Adipocyte (in vitro differentiated cells): ENCODE measurements at places on chromosomes 1 and 21.

GRCh38 chr1:30901798-30902581, 6.6 kb downstream of the SDC3 start:
- DNase-seq = no peak

- no peak for DNase-seq
Measured at GRCh38 chr1:167507719-167508118, 10.6 kb downstream of the CD247 start.

- DNase-seq = no peak
Measured at GRCh38 chr1:168295411-168296114, 14.9 kb downstream of the TBX19 start.

GRCh38 chr1:104745875-104746274, 996.2 kb downstream of the AMY1C start:
- no peak for DNase-seq

- no peak for DNase-seq
Measured at GRCh38 chr1:98021126-98021525, 100.3 kb upstream of the DPYD start.

GRCh38 chr1:1796466-1796865, 18.2 kb upstream of the NADK start:
- no peak for DNase-seq

DNA sequence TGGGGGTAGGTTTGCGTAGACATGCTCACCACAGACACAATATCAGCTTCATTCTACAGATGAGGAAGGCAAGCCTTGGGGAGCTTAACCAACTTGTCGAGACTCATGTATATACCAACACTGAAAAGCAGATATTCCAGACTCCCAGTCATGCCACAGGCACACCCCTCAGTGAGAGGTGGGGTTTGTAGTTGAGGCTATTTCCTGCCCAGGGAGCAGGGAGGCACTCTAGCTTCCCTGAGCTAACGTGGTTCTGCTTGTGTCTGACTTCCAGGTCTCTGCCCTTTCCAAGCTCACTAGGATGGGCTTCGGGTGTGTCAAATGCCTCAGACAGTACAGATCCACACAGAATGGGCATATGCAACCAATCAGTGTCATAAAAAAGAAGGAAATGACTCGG, 122.3 kb upstream of the RUNX1 start:
- no peak for DNase-seq

DNA sequence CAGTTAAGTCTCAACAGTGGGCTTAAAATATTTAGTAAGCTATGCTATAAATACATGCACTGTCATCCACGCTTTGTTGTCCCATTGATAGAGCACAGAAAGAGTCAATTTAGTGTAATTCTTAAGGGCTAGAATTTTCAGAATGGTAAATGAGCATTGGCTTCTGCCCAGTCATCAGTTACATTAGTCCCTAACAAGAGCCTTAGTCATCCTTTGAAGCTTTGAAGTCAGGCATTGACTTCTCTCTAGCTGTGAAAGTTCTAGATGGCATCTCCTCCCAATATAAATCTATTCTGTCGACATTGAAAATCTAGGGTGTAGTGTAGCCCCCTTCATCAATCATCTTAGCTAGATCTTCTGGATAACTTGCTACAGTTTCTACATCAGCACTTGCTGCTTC, 12.0 kb upstream of the LPGAT1 start:
- DNase-seq = no peak

GRCh38 chr1:18999359-18999758, 42.9 kb upstream of the IFFO2 start:
- DNase-seq = peak; percentile 76

- DNase-seq = peak; percentile 81
Measured at GRCh38 chr1:54070171-54070837, 16.9 kb downstream of the TCEANC2 start.

DNA sequence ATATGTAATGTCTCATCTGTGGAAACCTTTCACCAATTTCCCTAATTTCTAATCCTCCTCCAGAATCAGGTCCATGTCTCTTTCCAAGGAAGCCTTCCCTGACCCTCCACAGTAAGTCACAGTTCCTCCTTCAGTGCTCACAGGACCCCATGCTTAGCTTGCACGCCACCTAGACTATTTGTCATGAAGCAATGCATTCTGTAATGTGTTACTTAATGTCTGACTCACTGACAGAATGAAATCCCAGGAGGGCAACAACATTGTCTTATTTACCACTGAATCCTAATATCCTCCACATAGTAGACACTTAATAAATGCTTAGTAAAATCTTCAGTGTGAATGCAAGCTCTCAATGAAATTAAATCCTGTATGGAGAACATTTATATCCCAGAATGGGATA, 245.9 kb upstream of the PLD5 start:
- no peak for DNase-seq

GRCh38 chr21:45458281-45459170, 53.6 kb downstream of the COL18A1 start:
- no peak for DNase-seq

DNA sequence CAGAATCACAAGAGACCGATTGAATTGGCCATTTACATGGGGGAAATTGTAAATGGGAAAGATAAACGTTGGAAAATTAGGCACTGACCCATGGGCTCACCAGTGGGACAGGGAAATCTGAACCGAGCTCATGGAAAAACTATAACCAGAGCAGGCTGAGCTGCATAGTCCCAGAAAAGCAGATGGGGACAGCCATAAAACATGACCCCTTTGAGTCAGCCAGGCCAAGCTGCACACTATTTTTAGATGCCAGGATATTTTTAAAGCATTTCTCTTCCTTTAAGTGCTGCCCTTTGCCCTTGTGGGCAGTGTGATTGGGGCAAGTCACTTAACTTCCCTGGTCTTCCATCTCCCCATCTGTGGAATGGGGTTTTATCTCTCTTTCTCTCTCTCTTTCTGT, 184.1 kb downstream of the FOXD2 start:
- no peak for DNase-seq

DNA sequence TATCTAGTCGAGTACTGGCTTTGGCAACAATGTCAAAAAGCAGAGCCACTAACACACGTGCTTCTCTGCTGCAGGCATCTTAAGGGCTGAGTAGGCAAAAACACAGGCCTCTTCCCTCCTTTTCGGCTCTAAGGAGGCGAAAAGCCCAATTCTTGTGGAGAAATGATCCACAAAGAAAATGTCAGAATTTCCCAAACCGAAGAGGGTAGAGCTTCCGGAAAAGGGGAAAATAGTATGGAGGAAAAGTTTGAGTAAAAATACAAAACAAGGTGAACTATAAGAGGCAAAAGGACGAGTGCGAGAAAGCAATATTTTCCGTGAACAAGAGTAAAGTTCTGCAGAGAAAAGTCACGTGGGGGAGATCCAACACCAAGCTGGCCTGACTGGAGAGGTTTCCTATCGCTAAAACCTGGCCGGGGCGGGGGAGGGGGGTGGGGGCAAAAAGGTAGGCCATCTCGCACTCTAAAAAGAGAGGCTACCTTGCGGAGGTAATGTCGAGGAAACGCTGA, 551 bp downstream of the ZRANB2 start:
- peak; percentile 48 for DNase-seq

- no peak for DNase-seq
Measured at GRCh38 chr1:234918961-234919761, 209.5 kb downstream of the TOMM20 start.

GRCh38 chr1:1442069-1442770, 6.7 kb downstream of the VWA1 start:
- no peak for DNase-seq

DNA sequence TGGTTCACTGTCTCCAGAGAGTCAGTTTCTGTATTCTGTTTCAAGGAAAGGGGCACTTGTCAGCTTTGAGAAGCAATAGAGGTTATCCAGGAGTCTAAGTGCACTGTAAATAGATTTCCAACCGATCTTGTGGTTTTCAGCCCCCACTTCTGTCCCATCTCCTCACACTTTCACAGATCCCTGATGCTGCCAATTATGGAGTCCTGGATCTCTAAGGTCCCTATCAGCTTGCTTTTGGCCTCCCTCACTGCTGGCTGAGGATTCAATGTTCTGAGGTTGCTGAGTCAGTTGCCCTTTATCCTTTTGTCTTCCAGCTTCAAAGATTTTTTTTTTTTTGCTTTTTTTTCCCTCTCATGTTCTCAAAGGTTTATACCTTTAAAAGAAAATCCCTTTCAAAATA, 98.4 kb downstream of the DIRAS3 start:
- no peak for DNase-seq

GRCh38 chr1:208289716-208290115, 45.5 kb upstream of the PLXNA2 start:
- no peak for DNase-seq

- no peak for DNase-seq
Measured at GRCh38 chr1:169338617-169339016, 29.0 kb downstream of the NME7 start.

GRCh38 chr1:53074313-53075154, 12.5 kb downstream of the PODN start:
- DNase-seq = no peak

GRCh38 chr1:44103270-44104131, 15.1 kb upstream of the KLF17 start:
- no peak for DNase-seq

DNA sequence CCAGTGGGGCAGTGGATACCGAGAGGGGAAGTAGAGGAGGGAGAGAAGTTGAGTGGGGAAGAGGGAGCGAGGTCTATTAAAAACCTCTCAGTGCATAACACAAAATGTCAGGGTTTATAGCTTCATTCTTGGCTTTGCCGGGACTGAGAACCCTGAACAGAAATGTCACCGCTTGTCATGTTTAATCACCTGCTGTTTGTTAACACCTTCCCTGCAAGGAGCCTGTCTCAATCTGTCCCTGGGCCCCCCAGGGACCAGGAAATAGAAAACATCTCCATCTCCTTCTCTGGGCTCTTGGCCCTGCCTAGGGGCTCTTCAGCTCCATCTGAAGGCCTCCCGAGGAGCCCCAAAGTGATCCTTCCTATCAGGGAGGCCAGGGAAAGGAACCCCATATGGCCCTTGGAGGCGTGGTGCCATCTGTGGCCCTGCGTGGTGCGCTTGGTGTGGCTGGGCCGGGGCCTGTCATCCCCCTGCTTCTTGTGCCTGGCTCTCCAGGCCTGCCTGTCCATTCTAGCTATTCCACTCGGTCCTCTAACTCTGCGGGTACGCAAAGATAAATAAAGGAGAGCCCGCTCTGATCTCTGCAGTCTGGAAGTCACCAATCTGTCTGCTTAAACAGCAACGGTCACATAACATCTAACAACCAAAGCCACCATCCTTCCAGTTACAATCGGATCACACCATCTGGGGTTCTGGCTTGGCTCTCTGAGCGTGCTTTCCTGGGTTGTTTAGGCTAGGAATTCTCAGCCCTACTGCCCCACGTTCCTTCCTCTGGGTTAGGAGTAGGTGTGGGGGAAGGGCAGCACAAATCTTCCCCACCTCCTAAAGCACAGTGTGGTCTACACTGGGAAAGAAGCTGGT, 113.8 kb downstream of the CASZ1 start:
- no peak for DNase-seq

DNA sequence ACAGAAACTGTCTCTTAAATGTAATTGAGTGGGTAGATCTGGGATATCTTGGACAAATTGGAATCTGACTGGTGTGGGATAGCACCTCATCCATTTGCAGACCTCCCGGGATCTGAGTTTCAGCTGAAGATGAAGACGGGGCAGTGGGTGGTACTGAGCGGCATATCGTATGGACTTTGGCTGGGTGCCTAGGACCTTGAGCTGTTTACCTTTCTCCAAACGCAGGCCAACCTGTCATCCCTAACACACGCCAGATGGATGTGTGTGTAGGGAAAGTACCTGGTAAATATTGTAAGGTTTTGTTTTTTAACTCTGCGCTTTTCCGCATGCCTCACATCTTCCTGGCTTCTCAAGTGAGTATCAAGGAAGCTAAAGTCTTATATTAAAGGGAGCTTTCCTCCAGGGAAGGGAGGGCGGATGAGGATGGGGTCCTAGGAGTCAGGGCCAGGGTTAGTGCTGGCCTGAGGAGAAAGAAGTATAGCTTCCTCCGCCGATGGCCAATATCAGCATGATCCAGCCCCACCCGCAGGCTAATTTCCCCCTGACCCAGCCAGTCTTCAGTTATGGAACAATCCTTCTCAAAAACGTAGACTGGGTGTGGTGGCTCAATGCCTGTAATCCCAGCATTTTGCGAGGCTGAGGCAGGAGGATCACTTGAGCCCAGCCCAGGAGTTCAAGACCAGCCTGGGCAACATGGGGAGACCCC, 26.2 kb downstream of the ATP8B2 start:
- DNase-seq = no peak

GRCh38 chr1:24481101-24481500, 21.5 kb upstream of the RCAN3 start:
- DNase-seq = no peak

GRCh38 chr1:187413405-187414169, 584.8 kb downstream of the PLA2G4A start:
- peak; percentile 37 for DNase-seq

- DNase-seq = no peak
Measured at GRCh38 chr1:221201773-221202172, 322.5 kb downstream of the HLX start.

DNA sequence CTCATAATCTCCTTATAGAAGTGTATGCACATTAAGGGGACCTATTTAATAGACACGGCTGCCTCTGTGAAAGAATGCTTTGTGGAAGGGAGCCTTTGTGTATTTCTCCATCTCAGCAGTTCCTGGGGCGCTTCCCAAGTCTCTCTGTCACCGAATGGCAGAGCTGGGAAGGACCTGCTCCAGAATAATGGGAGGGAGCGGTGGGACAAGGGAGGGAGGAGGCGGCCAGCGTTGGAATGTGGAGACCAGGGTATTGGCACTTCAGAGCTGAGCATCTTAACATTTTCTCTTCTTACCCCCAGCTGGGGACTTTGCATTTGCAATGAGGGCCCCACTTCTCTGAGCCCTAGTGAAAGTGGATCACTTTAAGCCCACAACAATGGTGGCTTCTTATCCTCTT, 23.9 kb downstream of the CACHD1 start:
- no peak for DNase-seq

DNA sequence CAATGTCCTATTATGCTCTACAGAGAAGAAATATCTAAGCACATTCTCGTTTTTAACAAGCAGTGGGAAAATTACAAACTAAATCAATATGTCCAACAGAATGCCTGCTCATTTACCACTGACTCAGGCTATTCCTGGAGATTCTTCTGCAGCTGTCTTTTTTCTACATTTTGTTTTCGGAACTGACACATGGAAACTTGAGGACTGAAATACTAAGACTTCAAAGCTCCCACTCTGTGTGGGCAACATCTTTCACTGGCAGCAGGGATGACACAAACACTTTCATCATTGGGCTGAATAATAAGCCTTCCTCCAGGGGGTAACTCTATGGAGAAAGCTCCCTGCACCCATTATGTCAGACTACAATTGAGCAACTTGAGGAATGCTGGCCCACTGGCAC, 175.5 kb upstream of the NCAM2 start:
- DNase-seq = no peak

DNA sequence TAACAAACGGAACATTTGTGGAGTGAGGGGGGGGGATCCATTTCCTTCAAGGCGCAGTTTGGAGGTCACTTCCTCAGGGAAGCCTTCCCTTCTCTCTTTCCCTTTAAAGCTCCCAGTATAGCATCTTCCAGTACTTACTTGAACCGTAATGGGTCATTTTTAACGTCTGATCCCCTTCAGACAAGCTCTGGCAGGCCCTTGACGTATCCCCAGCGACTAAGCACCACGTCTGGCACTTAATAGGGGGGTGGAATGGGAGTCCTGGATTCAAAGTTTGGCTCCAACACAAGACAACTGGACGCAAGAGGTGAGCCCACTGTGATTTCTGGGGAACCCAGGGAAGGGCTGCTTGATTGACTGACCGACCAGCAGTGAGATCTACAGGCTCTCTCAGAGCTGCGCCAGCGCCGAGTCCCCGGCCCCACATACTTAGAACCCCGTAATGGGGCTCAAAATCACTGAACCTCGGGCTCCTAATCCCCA, 441 bp downstream of the YARS1 start:
- DNase-seq = peak; percentile 56
